ENCODE measurements at places on chromosomes 3 and 15. TPM values are rescaled to one million over a fixed set of nuclear protein-coding genes. Genes with fewer than 3 reads are reported as not detected.
A peak's percentile ranks its signal among the peaks of the same experiment; 100 is the strongest.

GRCh38 chr3:58102976-58103451 is 94.8 kb downstream of the FLNB start:
- H3K4me3 ChIP-seq = no peak overlapping the region
- peak overlapping the region; percentile 62 for H3K27ac ChIP-seq
- no peak for DNase-seq
- H3K36me3 ChIP-seq = no peaks in the 10 kb centered on the region
- no peaks in the 10 kb centered on the region for H3K27me3 ChIP-seq
- H3K4me1 ChIP-seq = peaks cover 6% of the 10 kb centered on the region

GRCh38 chr3:18179521-18179920 is 245.6 kb downstream of the SATB1 start:
- DNase-seq = no peak
- H3K36me3 ChIP-seq = no peaks in the 10 kb centered on the region
- no peak overlapping the region for H3K27ac ChIP-seq

- H3K27ac ChIP-seq = no peak overlapping the region
- H3K4me1 ChIP-seq = no peaks in the 10 kb centered on the region
- no peaks in the 10 kb centered on the region for H3K36me3 ChIP-seq
- H3K27me3 ChIP-seq = no peaks in the 10 kb centered on the region
- DNase-seq = no peak
- no peak overlapping the region for H3K4me3 ChIP-seq
Measured at GRCh38 chr3:163766112-163766511, 1312.2 kb downstream of the SI start.

DNA sequence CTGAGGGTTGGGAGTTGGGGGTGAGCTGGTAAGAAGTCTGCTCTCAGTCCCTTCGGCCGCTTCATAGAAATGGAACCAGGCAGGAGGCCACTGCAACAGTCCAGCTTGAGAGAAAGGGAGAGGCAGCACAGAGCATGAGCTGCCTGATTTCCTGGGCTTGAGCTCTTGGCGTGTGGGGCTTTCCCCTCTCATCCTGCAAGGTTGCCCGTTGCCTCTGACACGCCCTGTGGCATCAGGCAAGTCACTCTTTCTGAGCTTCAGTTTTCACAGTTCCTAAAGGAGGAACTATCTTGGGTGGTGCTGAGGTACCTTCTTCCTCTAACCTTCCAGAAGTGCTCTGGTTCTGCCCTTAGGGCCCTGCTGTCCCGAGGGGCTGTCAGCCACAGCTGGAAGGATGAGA is 4.9 kb downstream of the MESP2 start:
- no peaks in the 10 kb centered on the region for H3K27me3 ChIP-seq
- no peak for DNase-seq
- H3K27ac ChIP-seq = no peak overlapping the region
- H3K4me1 ChIP-seq = no peaks in the 10 kb centered on the region

GRCh38 chr3:61277411-61277810 is 26.2 kb upstream of the FHIT start:
- no peak overlapping the region for H3K27ac ChIP-seq
- H3K4me1 ChIP-seq = no peaks in the 10 kb centered on the region
- DNase-seq = no peak
- no peak overlapping the region for H3K4me3 ChIP-seq
- no peaks in the 10 kb centered on the region for H3K27me3 ChIP-seq

GRCh38 chr15:63801910-63802309 is 31.8 kb downstream of the HERC1 start:
- no peaks in the 10 kb centered on the region for H3K4me1 ChIP-seq
- H3K4me3 ChIP-seq = no peak overlapping the region
- H3K27me3 ChIP-seq = no peaks in the 10 kb centered on the region

DNA sequence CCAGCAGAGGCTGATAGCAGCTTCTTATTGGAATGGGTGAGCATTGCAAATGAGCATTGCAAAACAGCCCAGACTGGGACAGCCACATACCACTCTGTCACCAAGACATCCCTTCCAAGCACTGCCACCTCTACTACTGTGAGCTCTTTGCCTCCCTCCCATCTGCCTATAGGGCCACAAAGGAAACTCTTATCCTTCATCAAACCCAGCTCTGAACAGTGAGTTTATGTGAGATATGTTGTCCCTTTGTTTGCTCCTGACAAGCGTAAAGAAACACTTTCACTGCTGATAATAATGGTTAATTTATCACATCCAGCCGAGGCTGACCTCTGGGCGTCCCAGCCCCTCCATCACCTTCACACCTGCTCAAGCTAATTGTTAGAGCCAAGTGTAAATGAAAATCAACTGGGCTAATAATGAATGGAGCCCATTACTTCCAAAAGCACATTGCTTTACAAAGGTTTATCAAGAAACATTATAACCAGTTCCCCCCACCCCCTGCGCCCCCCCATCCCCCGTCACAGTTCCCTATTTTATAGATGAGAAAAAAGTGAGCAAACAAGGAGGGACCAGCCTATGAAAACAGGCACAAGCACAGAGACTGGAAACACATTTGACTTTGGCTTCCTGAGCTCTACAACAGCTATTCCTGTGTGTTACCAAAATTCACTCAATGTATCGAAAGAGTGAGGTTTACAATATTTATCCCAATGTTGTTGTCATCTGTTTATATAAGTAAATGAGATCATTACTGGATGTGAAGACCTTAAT is 146.3 kb downstream of the ANXA2 start:
- H3K27ac ChIP-seq = no peak overlapping the region
- H3K4me3 ChIP-seq = no peak overlapping the region
- no peaks in the 10 kb centered on the region for H3K36me3 ChIP-seq
- no peak for DNase-seq

GRCh38 chr15:72472992-72473610 is 1.0 kb upstream of the ARIH1 start:
- no peaks in the 10 kb centered on the region for H3K4me1 ChIP-seq
- peak overlapping the region; percentile 63 for H3K27ac ChIP-seq
- DNase-seq = no peak
- H3K27me3 ChIP-seq = no peaks in the 10 kb centered on the region

GRCh38 chr15:33242165-33242564 is 47.7 kb upstream of the FMN1 start:
- H3K4me1 ChIP-seq = no peaks in the 10 kb centered on the region
- DNase-seq = no peak
- no peaks in the 10 kb centered on the region for H3K36me3 ChIP-seq
- no peaks in the 10 kb centered on the region for H3K27me3 ChIP-seq

DNA sequence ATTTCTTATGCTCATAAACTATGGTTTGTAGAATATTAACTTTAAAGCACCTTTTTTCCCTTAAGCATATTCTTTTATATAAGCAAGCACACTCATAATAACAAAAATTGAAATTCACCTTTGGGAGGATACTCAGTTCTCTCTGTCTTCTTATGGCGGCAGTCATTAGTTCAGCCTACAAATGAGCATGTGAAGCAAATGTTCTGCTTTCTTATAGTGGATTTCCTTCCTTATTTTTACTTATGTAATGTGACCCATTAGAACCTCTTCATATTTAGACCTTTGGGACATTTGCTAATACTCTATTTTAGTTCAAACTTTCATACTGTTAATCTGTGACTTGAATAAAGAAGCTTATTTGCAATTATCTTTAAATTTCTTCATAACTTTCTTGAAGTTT is at the start of gene P2RY13:
P2RY13 (minus strand) TSS at position 187 of the 400 bp plus-strand sequence; CDS start at position 166, 21 bp downstream.
- H3K27me3 ChIP-seq = no peaks in the 10 kb centered on the region
- no peak for DNase-seq
- no peaks in the 10 kb centered on the region for H3K4me1 ChIP-seq
- H3K27ac ChIP-seq = no peak within 1 kb of the TSS
- H3K4me3 ChIP-seq = no peak within 1 kb of the TSS
- no peaks in the 10 kb centered on the region for H3K36me3 ChIP-seq

- no peaks in the 10 kb centered on the region for H3K27me3 ChIP-seq
- no peak overlapping the region for H3K4me3 ChIP-seq
- no peaks in the 10 kb centered on the region for H3K36me3 ChIP-seq
- H3K27ac ChIP-seq = no peak overlapping the region
- no peaks in the 10 kb centered on the region for H3K4me1 ChIP-seq
Measured at GRCh38 chr3:108455212-108455705, 55.1 kb downstream of the MYH15 start.

- H3K36me3 ChIP-seq = no peaks in the 10 kb centered on the region
- H3K27ac ChIP-seq = no peak overlapping the region
- DNase-seq = no peak
- H3K4me1 ChIP-seq = no peaks in the 10 kb centered on the region
- no peak overlapping the region for H3K4me3 ChIP-seq
Measured at GRCh38 chr15:67785431-67785830, 39.9 kb upstream of the SKOR1 start.

TM4SF4 gene
- polyA plus RNA-seq = 83.4 TPM

- H3K4me1 ChIP-seq = no peaks in the 10 kb centered on the region
- no peaks in the 10 kb centered on the region for H3K27me3 ChIP-seq
- no peak for DNase-seq
- peak overlapping the region; percentile 93 for H3K27ac ChIP-seq
Measured at GRCh38 chr3:169242708-169243513, 420.6 kb downstream of the MECOM start.

DNA sequence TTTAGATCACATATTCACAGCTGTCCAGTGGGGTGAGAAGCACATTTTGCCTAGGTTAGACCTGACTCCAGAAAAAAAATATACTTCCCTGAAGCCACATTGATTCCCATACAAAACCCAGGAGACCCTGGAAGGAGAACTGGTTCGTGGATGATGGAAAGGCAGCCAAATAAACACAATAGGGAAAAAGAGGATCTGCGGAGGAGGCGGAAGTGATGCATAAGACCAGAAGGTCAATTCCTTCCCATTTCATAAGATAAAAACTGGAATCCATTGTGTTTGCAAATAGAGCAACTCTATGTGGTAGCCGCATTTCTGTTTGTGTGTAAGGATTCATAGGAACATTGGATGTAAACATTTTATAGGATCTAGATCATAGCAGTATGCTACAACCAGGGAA is 781.9 kb upstream of the GRM7 start:
- H3K4me1 ChIP-seq = no peaks in the 10 kb centered on the region
- no peak overlapping the region for H3K4me3 ChIP-seq
- H3K36me3 ChIP-seq = no peaks in the 10 kb centered on the region
- no peaks in the 10 kb centered on the region for H3K27me3 ChIP-seq
- H3K27ac ChIP-seq = no peak overlapping the region
- DNase-seq = no peak

DNA sequence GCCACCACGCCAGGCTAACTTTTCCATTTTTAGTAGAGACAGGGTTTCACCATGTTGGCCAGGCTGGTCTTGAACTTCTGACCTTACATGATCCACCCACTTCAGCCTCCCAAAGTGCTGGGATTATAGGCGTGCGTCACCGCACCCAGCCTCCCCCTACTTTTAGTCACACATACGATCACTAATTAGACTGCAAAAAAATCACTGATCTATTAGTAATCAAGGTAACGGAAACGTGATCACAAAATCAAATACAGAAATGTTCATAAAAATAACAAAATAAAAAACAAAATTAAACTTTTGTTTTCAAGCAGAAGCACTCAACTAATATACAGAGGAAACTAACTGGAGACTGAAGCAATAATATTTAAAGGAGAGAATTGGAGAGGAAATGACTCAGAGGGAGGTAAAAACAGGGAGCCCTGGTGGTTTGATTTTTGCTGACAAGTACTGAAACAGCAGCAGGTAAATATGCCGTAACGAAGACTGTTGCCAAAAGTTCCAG is 4.6 kb downstream of the WDR53 start:
- H3K36me3 ChIP-seq = no peaks in the 10 kb centered on the region
- H3K4me1 ChIP-seq = no peaks in the 10 kb centered on the region
- H3K27me3 ChIP-seq = no peaks in the 10 kb centered on the region

- no peak overlapping the region for H3K4me3 ChIP-seq
- no peaks in the 10 kb centered on the region for H3K27me3 ChIP-seq
- peak; percentile 81 for DNase-seq
Measured at GRCh38 chr3:38458796-38459498, 5.3 kb downstream of the ACVR2B start.

GRCh38 chr15:79904271-79904670 is 7.5 kb upstream of the MTHFS start:
- H3K4me3 ChIP-seq = no peak overlapping the region
- DNase-seq = no peak
- no peaks in the 10 kb centered on the region for H3K4me1 ChIP-seq
- no peaks in the 10 kb centered on the region for H3K36me3 ChIP-seq
